ENCODE measurements at places on chromosomes 7 and 10.
A peak's percentile ranks its signal among the peaks of the same experiment; 100 is the strongest.

DNA sequence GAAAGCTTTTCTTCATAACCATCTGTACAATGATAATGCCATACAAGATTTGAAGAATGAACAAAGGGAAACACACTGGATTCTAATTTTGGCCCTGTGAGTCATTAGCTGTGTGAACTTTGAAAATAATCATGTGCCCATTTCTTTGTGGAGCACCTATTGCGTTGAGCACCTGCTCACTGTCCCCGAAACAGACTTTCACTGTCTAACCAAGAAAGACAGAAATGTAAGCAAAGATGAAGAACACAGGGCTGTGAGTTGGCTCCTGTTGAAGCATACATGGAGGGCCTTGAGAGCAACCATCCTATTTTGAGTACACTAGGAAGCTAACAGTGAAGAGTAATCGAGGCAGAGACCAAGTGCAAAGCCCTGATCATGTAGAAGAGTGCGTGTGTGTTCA, 118.4 kb upstream of the SLC25A13 start:
- DNase-seq = no peak

DNA sequence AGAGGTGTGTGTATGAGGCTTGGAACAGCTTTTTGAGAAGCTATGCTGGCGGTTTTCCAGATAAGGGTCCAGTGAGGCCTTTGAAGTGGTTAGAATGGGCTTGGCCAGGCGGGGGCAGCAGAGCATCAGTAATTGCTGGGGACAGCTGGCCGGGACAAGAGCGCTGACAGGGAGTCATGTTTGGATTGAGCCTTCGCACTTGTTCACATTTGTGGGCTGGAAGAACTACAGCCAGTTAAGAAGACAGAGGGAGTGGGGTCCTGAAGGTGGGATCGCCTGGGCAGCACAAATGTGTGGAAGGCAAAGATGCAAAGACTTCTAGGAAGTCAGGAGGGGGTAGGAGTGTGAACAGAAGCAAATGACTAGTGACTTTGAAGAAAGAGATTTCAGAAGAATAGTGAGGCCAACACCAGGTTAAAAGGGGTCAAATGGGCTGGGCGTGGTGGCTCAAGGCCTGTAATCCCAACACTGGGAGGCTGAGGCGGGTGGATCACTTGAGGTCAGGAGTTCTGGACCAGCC, 12.7 kb upstream of the SDHAF3 start:
- peak; percentile 71 for DNase-seq

- no peak for DNase-seq
These were observed 60.5 kb downstream of the PWWP2B start for GRCh38 chr10:132457328-132458070.

DNA sequence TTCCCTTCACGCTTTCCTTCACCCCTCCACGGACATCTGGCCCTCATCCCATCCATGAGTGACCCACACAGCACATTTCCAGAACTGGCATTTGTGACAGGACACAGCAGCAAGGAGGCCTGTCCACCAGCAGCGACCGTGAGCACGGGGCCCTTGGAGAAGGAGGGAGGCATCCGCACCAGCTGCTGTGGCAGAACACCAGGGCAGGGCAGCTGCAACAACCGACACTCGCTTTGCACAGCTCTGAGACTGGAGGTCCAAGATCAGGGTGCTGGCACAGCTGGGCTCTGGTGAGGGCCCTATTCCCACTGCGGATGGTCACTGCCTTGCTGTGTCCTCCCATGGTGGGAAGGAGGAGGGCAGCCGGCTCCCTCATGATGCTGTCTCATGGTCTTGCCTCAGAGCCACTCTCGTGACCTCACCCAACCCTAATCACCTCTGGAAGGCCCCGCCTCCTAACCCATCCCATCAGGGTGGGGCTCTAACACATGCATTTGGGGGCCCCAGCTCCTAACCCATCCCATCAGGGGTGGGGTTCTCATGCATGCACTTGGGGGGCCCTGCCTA, 36.7 kb downstream of the PTPRN2 start:
- no peak for DNase-seq

- no peak for DNase-seq
These were observed 152.5 kb upstream of the ZMIZ1 start for GRCh38 chr10:78916227-78916626.

- DNase-seq = no peak
These were observed 46.6 kb downstream of the INSIG1 start for GRCh38 chr7:155344270-155344617.
